ENCODE measurements at places on chromosomes 6 and 20.

DNA sequence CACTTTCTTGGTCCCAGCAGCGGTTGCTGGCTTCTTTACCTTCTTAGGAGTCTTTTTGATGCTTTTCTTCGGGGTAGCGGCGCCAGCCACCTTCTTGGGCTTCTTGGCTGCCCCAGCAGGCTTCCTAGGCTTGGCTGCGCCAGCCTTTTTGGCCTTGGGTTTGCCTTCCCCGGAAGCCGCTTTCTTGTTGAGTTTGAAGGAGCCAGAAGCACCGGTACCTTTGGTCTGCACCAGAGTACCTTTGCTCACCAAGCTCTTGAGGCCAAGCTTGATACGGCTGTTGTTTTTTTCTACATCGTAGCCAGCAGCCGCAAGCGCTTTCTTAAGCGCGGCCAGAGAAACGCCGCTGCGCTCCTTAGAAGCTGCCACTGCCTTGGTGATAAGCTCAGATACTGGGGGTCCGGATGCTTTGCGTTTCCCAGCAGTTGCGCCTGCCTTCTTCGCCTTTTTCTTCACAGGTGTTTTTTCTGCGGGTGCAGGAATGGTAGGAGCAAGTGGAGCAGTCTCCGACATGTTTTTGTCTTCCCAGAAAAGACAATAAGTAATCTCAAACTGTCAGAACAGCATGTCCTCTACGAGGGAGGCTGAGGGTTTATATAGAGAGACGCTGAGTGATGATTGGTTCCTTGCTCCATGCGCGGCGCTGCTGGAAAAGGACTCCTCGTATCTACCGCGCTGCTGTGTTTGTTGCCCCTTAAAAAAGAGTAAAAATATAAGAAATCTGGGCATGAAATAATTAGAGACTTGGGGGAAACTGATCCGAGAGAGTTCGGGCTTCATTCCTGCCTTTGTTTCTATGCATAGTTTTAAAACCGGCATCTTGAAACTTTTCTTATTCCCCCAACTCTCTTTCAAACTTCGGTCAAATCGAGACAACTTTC, 130.3 kb upstream of the BTN3A2 start:
- no peak for DNase-seq

- DNase-seq = no peak
Observed at GRCh38 chr6:3825331-3825831, 23.8 kb upstream of the FAM50B start.

DNA sequence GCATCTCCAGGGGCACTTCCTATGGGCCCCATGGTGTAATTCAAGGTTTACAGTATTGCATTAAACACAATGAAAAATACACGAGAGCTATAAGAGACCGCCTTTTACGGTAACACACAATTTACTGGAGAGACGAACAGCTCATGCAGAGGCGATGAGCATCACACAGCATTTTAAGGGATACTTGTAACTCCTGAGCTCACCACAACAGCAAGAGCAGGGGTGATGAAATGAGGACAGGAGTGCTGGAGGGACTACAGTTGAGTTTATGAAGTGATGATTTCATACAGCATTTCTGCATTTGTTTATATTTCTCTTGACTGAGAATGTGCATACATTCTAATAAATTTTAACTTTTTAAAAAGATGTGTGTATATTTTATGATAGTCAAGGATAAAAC, 113.9 kb downstream of the WDR27 start:
- DNase-seq = no peak

DNA sequence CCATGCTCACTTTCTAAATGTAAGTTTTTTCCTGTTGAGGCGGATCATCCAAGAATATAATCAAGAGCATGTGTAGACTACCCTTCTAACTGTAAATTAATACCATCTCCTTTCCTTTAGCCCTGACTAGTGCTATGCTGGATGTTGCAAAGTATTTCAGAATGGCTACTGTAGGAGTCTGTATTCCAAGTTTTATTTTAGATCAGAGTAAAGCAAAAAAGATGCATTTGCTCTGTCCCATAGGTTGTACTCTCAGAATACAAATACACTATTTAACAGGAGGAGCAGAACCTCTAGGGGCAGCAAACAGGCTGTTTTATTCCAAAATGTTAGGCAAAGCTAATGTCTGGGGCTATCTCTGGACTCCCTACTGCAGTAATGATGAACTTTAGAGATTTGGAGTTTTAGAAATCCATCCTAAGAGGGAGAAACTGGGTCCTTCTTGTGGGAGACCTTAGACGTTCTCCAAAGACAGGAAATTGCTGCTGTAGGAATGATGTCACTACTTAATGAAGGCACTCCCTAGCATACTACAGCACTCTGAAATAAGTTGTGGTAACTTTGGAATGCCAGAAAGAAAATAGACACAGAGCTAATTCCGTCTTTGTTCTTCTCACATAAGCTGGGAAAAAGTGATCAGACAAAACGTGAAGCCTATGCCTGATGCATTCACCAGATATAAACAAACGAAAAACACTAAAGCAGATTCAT, 392.4 kb upstream of the HS3ST5 start:
- no peak for DNase-seq

DNA sequence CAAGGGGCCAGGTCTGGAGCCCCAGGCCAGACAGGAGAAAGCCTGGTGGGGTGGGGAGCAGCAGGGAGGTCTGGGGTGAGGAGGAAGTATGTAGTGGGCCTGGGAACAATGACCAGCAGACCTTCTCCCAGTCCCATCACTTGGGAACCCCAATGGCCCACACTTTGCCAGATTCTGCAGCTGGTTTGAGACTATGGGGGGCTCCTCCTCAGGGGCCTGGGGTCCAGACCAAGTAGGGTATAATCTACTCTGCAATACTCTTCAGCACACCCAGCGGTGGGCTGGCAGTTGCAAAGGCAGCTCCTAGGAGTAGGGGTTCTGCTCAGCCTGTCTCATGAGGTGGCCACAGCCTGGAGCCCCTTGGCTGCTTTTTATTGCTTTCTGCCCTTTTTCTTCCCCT, 52.8 kb downstream of the NPEPL1 start:
- DNase-seq = no peak

- DNase-seq = no peak
Observed at GRCh38 chr6:111747829-111748228, 125.4 kb downstream of the FYN start.

GRCh38 chr20:15072316-15072715, 734.9 kb upstream of the FLRT3 start:
- DNase-seq = no peak

GRCh38 chr6:21132446-21132845, 461.1 kb upstream of the SOX4 start:
- DNase-seq = no peak

DNA sequence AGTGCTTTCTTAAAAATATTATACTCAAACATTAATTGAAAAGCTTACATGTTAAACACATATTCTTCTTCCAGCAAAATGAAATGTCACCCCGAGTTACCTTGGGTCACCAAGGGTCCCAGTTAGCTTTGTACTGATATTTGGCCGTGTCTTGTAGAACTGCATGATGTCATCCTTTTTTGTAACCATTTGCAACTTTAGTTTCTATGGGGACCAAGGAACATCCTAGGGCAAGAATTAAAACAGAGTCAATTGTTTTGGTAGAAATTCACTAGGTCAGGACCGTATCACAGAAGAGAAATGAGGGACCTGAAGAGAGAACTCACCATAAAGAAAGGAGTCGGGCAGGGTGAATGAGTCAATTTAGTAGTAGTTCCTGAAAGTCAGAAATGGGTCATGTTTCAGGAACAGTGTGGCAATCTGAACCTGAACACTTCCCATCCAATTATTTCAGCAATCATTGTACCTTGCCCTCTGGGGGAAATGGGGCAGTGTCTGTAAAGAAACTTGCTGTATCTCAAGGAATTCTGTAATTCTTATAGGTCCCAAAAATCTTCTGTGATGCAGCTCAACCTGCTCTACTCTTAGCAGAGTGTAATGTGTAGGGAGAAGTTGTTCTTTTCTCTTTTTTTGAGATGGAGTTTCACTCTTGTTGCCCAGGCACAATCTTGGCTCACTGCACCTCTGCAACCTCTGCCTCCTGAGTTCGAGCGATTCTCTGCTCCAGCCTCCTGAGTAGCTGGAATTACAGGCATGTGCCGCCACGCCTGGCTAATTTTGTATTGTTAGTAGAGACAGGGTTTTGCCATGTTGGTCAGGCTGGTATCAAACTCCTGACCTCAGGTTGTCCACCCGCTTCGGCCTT, 5.3 kb upstream of the AKAP7 start:
- DNase-seq = no peak

GRCh38 chr20:15555913-15556312, 1017.3 kb downstream of the KIF16B start:
- no peak for DNase-seq

DNA sequence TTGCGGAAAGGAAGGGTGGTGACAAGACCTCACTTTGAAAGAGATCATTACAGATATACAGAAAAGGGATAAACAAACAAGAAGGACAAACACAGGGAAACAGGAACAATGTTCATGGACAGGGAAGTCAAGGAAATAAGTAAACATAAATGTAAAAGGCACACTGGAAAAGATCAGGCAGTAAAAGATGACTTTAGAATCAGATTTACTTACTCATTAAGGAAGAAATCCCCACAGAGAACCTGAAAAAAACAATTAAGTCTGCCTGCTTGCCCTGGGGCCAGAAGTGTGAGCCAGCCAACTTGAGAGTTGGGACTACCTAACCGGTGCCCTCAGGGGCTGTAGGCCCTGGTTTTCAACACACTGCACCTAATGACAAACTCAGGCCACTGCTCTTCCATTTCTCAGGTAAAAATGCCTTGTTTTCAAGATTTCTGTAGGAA, 1.7 kb downstream of the APMAP start:
- DNase-seq = no peak

- no peak for DNase-seq
Observed at GRCh38 chr6:145043926-145044500, 691.3 kb downstream of the EPM2A start.

- DNase-seq = no peak
Observed at GRCh38 chr20:42255821-42256220, 637.6 kb upstream of the CHD6 start.

DNA sequence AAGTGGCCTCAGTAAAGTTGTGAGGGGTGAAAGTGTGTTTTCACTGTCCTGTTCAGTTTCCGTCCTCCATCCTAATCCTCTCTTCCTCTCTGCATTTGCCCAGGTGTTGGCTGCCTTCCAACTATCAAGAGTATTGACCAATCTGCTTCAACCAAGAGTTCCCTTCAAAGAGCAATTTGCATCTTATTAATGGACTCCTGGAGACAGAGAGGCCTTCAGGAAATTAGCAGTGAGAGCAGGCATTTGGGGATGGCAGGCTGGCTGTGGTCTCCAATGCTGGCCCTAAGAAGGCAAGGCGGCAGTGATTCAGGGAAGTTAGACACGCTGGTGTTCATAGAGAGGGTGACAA, 77.2 kb downstream of the GPR6 start:
- DNase-seq = no peak

DNA sequence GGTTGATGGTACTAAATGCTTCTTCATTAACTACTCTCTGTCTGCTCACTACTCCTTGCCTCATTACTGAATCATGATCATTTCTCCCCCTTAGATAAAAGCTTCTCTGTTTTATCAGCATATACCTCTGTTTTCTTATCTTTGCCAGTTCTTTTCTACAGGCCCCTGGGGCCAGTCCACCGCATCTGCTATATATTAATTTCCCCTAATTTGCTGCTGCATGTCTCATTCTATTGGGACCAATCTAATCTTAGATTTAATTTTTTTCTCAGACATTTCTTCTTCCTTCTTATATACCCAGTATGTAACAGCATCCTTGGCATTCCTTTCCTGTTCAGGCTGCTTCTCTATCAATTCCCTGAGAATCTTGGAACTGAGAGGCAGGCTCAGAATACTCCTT, 51.2 kb downstream of the GRIK2 start:
- DNase-seq = no peak

DNA sequence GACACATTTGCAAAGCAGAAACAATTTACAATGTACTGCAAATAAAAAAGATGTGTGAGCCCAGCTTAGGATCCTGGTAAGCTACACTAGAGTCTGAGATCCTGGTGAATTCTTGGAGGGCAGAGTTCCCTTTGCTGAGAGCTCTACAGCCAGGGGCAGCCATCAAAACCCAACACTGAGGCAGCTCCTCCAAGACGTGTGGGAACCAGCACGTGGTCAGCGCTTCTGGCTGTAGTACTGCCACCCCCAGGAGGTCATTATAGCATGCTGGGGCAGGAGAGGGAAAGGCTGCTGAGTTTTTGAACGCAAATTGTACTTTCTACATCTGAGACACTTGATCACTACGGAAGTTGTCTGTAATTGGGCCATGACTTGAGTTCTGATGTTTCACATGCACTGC, 131.5 kb downstream of the INSM1 start:
- DNase-seq = no peak

DNA sequence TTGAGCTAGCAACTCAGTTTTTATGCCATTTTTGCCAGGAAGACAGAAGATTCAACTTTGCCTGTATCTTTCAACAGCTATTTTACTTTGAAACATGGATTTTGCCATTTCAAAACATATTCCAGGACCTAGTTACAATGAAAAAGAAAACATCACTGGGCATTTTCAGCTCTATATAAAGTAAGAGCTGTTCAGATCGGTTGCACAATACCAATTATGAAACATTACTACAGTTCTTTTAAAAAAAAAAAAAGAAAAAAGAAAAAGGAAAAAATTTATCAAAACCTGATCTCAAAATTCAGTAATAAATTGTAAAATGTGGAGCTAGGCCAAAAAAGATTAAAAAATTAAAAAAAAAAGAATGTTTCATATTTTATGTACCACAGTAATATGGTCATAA, 15.6 kb downstream of the BCLAF1 start:
- DNase-seq = no peak

DNA sequence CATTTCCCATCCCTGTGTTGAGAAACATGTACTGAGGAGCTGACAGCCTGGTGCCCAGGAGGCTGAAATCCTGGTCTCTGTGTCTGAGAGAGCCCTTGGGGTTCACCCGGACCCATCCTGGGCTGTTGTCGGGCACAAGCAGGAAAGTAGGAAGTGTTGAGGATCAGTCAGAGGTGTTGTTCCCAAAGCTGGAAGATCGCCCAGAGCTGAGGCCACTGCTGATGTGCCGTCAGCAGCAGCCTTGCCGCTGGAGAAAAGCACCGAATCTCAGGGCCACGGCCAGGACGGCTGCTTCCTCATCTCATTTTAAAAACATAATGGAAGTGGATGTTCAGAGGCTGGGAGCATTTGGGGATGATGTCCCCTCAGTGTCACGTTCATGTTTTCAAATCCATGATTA, 218.5 kb downstream of the UST start:
- no peak for DNase-seq

GRCh38 chr20:49711667-49711987, 2.1 kb downstream of the B4GALT5 start:
- no peak for DNase-seq
